Stimulated activated CD4-positive, alpha-beta T cell treated with anti-CD3 and anti-CD28 coated beads, Interleukin-2, amount 100 ng/mL, for 4 hours (primary cell): ENCODE measurements at places on chromosomes 5 and 9.

DNA sequence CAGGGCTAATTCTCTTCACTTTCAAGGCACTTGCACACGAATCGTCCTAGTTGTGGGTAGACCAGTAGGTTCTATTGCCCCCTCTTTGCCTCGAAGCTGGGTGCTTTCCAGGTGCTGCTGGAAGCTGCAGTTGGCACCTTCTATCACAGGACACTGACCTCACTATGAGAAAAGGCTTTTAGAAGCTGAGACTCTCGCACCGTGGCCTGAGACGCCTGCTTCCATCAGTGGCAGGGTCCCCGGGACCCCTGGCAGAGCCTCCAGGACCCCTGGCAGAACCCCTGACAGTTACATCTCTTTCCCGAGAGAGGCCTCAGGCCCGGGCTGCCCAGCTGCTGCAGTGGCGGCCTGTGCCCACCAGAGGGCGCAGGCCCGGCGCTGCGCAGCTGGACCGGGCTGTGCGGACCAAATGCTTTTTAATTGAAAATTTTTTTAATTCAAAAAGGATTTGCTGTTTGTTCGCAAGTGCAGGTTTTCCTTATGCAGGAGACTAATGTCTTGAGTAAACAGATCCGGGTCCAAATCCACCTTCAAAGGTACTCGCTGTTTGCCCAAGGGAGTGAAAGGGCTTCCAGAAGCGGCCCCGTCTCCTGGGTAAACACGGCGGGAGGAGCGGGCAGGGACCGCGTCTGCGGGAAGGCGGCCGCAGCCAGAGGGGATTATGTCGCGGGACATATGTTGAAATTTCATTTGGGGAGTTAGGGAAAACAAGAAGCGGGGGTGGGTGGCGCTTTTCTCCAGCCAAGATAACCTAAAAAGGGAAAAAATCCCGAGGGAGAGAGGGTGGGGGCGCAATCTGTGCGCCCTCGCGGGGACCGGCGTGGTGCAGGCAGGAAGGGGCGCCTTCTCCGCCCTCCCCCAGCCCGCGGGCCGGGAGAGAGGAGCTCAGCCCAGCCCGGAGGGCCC, 114.5 kb upstream of the LMX1B start:
- DNase-seq = no peak

DNA sequence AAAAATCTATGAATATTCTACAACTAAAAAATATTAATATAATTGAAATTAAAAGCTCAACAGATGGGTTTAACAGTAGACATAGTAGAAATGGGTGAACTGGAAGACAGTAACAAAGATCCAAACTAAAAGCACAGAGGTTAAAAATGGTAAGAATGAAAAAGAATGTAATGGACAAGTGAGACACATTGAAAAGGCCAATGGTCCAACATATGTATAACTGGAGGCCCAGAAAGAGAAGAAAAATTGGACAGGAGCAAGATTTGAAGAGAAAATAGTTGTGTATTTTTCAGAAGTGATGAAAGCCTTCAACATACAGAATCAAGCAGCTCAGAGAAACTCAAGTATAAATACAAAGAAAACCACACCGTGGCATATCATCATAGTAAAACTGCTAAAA, 58.6 kb downstream of the PCDHGC5 start:
- no peak for DNase-seq

DNA sequence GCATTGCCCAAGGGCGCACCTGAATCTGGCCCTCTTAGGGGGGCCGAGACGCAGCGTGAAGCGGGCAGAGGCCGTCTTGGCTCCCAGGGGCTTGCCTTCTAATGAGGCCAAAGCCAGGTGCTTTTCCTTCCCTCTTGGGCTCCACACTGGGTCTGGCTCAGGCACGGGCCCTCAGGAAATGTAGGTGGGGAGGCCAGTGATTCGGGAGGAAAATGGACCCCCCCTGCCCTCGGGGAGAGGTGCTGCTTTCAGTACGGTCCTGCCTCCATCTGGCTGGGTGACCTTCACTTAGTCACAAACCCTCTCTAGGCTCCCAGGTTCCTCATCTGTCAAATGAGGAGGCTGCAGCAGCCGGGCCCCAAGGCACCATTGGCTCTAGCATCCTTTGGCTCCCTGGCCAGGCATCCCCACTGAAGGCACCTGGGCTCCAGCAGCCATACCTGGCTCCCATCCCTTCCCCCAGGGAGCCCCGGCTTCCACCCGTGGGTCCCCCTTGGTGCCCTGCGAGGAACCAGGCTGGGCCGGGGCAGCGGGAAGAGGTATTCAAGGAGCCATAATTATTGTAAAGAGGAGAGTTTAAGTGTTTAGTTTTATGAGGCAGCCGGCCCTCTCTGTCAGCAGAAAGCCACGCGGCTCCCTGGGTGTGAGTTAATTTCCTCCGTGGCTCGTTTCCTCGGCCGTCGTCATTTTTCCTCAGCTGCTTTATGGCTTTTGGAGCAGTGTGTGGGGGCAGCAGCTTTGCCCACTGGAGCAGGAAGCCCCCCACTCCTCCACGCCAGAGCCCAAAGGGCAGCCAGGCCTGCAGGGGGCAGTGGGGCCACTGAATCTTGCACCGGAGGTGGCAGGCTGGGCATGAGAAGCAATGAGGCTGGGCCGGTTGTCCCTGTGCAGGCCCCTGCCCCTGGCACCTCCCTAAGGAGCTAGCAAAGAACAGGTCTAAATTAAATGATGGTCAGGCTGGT, 24.9 kb upstream of the UNC5A start:
- DNase-seq = no peak

DNA sequence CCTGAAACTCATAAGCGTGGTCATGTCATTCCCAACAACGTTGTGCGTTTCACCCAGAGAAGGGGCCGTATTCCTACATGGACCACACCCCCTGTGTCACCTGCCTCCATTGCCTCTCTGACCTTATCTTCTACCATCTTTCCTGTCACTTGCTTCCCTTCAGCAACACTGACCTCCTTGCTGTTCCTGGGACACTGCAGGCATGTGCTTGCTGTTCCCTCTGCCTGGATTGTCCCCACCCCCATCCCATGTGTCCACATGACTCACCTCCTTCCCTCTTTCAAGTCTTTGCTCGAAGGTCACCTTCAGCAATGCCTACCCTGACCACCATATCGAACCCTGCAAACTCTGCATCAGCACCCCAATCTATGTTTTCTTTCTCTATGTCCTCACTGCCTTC, 133.2 kb upstream of the ZNF618 start:
- DNase-seq = no peak

GRCh38 chr9:89522261-89522958, 24.5 kb upstream of the SEMA4D start:
- DNase-seq = peak; percentile 62

DNA sequence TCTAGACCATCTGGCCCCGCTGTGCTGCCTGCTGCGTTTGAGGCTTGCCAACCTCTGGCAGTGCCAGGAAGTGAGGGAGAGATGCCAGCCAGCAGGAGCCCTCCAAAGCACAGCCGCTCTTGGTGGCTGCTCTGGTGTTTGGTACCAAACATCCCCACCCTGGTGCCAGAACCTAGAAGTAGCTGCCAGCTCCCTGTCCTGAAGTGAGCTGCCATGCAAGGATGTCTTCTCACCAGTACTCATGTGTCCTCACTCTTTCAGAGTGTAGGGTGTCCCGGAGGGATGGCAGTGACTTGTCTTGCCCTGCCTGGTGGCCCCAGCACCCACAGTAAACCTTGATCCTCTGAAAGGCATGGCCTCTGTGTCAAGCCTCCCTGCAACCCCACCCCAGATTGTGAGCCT, 43.4 kb downstream of the AMBP start:
- no peak for DNase-seq

DNA sequence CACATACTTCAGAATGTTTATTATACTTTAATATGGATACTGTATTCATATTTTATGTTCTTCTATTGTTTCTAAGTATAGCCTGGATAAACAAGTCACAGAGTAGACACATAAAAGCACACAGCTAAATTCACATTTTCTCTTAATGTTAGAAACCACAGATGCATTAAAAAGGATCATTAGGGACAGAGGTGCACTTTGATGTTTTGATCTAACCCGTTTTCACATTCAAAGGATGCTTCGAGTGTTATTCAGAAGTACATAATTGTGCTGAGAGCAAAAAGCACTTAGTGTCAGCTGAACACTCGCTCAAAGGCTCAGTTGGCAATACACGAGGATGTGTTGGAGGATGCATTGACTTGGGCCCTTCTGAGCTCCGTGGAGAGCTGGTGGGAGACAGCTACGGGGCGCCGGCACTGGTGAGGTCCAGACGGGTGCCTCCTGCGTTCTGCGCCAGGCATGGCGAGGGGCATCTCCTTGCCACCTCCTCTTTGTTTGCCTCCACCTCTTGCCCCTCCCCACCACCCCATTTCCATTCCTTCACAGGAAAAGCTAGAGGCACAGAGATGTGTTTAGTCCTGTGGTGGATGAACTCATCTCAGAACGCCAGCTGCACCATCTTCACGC, 35.5 kb downstream of the MED10 start:
- DNase-seq = no peak

DNA sequence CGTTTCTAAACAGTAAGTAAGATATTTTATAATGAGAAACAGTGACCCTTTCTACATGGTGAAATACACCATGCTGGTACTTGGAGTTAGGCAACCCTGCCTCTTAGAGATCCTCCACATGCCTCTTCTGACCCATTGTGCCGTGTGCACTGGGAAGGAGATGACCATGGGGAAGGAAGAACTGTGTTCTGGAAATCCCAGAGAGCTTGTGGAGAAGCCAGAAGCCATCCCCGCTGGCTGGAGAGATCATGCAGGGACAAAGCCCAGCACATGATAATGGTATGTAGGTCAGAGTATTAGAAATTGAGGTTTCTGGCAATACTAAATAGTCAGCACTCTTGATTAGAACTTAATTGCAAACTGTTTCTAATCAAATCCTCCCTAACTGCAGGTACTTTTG, 307.3 kb downstream of the FBXL7 start:
- DNase-seq = no peak

GRCh38 chr9:94761481-94761880, 35.0 kb downstream of the AOPEP start:
- no peak for DNase-seq

- DNase-seq = no peak
These were observed 33.0 kb downstream of the DAPK1 start for GRCh38 chr9:87530716-87531115.

- no peak for DNase-seq
These were observed 148.3 kb upstream of the GHR start for GRCh38 chr5:42274913-42275312.

DNA sequence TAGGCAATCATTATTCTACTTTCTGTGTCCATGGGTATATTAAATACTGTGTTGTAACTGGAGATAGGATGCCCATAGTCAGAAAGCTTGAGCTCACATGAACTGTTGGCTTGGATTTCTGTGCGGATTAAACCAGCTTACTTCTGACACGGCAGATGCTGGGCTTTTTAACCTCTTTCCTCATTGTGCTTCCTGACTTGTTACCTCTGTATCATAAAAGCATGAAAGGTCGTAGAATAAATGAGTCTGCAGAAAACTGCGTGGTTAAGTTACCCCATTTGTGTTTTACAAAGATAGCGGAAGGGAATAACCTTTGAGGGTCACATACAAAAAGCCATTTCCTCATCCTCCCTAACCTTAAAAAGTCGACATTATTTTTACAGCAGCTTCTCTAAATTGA, 199.5 kb upstream of the DMRT1 start:
- no peak for DNase-seq

- DNase-seq = peak; percentile 24
These were observed at the start of gene ALDH1B1 for GRCh38 chr9:38392235-38393127. ALDH1B1 (plus strand) TSS chr9:38392702; CDS start chr9:38395749, 3,047 bp downstream.

GRCh38 chr9:76594764-76595424, 135.9 kb downstream of the GCNT1 start:
- no peak for DNase-seq

DNA sequence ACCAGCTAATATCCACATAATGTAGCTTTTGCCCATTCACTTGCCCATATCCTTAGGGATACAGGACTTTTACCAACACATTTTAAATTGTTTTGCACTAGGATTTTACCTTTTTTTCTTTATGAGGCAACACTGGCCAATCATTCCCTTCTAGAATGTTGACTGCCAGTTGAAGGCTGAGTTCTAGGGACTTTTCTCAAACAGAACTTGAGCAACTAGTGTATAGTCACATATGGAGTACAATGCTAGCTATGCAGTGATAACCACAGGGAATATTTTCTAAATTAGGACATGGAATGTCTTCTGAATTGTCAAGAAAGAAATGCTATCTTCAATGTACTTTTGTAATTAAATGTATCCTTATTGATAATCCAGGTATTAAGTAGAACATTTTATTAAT, 133.6 kb downstream of the OXCT1 start:
- DNase-seq = no peak

- DNase-seq = no peak
These were observed 233.2 kb downstream of the KCTD16 start for GRCh38 chr5:144403817-144404420.

DNA sequence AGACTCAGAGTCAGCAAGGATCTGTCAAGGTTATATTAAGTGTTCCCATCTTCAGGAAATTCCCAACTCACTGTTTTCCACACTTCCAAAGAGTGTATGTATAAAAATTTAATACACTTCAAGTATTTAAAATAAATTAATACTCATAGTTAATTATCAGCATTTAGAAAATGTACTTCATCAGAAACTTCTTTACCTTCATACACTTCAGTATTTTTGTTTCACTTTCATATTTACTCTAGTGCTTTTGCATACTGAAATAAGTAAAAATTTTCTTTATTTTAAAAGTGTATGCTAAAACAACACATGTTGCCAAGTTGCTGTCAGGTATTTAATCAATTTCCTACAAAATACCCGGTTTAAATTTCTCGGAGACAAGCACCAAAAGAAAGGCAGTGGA, 16.5 kb downstream of the RICTOR start:
- no peak for DNase-seq

- DNase-seq = no peak
These were observed 110.7 kb downstream of the RPS23 start for GRCh38 chr5:82167372-82167935.

- no peak for DNase-seq
These were observed 359.0 kb upstream of the DMAC1 start for GRCh38 chr9:8158574-8158973.

DNA sequence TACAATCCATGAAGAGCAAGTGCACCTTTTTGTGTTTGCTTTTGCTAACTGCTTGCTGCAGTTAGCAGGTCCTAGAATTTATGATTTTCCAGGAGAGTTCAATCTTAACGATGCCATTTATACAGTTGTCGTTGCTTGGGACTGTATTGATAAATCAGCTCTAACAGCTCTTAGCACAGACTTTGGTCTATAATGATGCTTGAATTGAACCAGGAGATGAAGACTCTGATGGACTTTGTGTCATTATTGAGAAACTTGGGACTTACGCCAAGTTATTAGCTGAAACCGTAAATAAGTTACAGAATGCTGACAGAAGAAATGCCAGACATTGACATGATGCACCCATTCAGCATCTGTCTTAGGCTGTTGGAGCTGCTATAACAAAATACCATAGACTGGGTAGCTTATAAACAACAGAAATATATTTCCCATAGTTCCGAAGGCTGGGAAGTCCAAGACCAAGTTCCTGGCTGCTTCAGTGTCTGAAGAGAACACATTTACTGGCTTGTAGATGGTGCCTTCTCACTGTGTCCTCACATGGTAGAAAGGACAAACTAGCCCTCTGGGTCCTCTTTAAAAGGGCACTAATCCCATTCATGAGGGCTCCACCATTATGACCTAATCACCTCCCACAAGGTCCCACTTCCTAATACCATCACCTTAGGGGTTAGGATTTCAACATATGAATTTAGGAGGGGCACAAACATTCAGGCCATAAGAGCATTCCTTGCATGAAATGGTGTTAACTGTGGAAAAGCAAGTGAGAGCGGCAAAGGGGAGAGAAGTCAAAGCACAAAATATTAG, 17.6 kb downstream of the GLRX start:
- DNase-seq = no peak

GRCh38 chr5:157731272-157732129, at the start of gene THG1L:
THG1L (plus strand) TSS chr5:157731420; CDS start chr5:157731441, 21 bp downstream.
- peak; percentile 97 for DNase-seq
